ENCODE measurements at places on chromosomes 13 and 19. TPM values are rescaled to one million over a fixed set of nuclear protein-coding genes. Genes with fewer than 3 reads are reported as not detected.

Gene PCID2
- 99.3 TPM for total RNA-seq

Gene POLRMT
- 29.3 TPM for total RNA-seq

Gene GPR18
- total RNA-seq = not detected

Gene ARHGAP45
- 1.7 TPM for total RNA-seq

Gene LYL1
- total RNA-seq = 0.99 TPM

Data from smooth muscle cell of trachea (primary cell).